Right cardiac atrium (tissue), 5 donors: ENCODE measurements at places on chromosomes 2 and 18. TPM values are rescaled to one million over a fixed set of nuclear protein-coding genes. Genes with fewer than 3 reads are reported as not detected.

Gene NEDD4L
- polyA plus RNA-seq = 25.7 TPM

Gene HSBP1L1
- polyA plus RNA-seq = 18.8 TPM

Gene LAMA1
- 0.02 TPM for polyA plus RNA-seq

Gene LTBP1
- 53.0 TPM for polyA plus RNA-seq

Gene GBX2
- not detected for polyA plus RNA-seq

Gene STON1
- 5.9 TPM for polyA plus RNA-seq

Gene ALPI
- polyA plus RNA-seq = not detected

Gene PLGLB1
- polyA plus RNA-seq = 0.81 TPM

Gene CPS1
- 1.2 TPM for polyA plus RNA-seq

Gene PRKAG3
- 0.07 TPM for polyA plus RNA-seq

Gene VWC2L
- polyA plus RNA-seq = not detected

Gene CGREF1
- polyA plus RNA-seq = 4.7 TPM

Gene TPO
- polyA plus RNA-seq = 1.4 TPM

Gene PPP4R3B
- polyA plus RNA-seq = 11.9 TPM

Gene SLC66A2
- 27.0 TPM for polyA plus RNA-seq

Gene TLX2
- polyA plus RNA-seq = 0.05 TPM

Gene CROCC2
- not detected for polyA plus RNA-seq

Gene DQX1
- polyA plus RNA-seq = not detected

Gene ERMN
- 0.11 TPM for polyA plus RNA-seq

Gene GPR155
- polyA plus RNA-seq = 4.3 TPM

Gene CFAP65
- polyA plus RNA-seq = not detected

Gene SCN2A
- 0.02 TPM for polyA plus RNA-seq

Gene RSAD2
- 3.0 TPM for polyA plus RNA-seq

Gene TBR1
- 0.02 TPM for polyA plus RNA-seq

Gene ZSWIM2
- polyA plus RNA-seq = not detected

Gene ANKRD23
- polyA plus RNA-seq = 27.0 TPM

Gene ARHGAP15
- 8.2 TPM for polyA plus RNA-seq

Gene RTP5
- 0.05 TPM for polyA plus RNA-seq

Gene VSNL1
- polyA plus RNA-seq = 36.8 TPM

Gene ACMSD
- polyA plus RNA-seq = not detected

Gene GKN1
- polyA plus RNA-seq = not detected

Gene ABHD1
- polyA plus RNA-seq = 5.1 TPM
